ENCODE measurements at places on chromosomes 5 and 9. TPM values are rescaled to one million over a fixed set of nuclear protein-coding genes. Genes with fewer than 3 reads are reported as not detected.
A peak's percentile ranks its signal among the peaks of the same experiment; 100 is the strongest.

DNA sequence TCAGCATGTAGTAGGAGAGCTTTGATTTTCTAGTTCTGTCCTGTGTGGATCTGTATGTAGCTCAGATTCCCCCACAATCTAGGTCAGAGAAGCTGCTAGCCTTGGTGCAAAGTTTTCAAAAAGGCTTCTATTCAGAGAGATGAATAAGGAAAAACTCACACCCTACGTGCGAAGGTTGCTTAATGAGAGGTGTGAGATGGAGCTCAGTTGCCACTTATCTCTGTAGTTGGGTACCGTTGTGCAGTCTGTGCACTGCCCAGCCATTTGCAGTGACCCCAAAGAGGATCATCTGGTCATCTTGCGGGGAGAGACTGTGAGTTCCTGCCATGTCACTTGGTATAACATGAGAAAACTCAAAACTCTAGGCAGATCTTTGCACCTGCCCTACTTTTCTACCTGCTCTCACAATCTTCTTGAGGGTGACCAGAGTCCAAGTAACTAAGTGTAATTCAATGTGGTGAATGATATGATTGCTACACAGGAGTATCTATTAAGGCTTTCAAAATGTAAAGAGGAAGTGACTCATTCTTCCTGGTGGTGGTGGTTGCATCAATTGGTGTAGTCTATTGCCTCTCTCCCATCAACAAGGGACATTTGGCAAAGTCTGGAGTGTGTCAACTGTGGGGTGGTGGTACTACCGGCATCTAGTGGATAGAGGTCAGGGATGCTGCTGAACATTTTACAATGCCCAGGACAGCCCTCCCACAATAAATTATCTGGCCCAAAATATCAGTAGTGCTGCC is 65.2 kb downstream of the TMC1 start:
- H3K4me1 ChIP-seq, result peaks cover 57% of the 10 kb centered on the region
- no peak overlapping the region for H3K4me3 ChIP-seq

- DNase-seq, result no peak
- H3K4me3 ChIP-seq, result no peak overlapping the region
- peaks cover 9% of the 10 kb centered on the region for H3K36me3 ChIP-seq
Observed at GRCh38 chr5:55973296-55973695, 21.5 kb downstream of the IL6ST start.

DNA sequence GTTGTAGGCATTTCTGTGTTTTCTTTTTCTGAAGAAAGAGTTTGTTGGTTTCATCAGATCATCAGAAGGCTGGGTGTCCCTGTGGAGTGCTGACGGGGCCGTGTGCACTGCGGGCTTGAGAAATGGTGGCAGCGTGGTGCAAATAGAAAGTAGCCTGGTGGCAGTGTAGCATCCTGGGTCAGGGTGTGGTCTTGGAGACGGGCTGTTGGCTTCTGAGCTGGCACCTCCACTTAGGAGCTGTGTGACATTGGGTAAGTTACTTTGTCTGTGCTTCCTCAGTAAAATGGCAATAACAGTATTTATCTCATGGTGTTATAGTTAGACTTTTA is 10.0 kb upstream of the NDST1 start:
- no peak for DNase-seq
- peak overlapping the region; percentile 98 for H3K27ac ChIP-seq
- peak overlapping the region; percentile 64 for H3K4me3 ChIP-seq
- no peaks in the 10 kb centered on the region for H3K27me3 ChIP-seq
- peaks cover 8% of the 10 kb centered on the region for H3K36me3 ChIP-seq
- H3K4me1 ChIP-seq, result peaks cover 81% of the 10 kb centered on the region

DNA sequence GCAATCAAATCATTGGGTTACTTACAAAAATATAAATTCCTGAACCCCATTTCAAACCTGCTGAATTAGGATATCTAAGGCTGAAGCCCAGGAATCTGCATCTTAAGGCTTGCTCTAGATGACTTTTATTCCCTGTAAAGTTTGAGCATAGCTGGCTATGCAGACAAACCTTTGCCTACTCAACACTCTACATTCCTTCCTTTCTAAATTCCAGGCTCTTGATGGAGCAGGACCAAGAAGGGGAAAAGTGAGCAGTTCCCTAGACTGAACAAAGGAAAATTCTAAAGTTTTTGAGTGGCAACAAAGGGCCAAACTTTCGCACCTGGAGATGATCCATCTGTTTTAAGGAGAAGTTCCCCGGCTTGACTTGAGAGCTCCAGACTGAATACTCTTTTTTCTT is 9.8 kb upstream of the ADRA1B start:
- H3K4me1 ChIP-seq, result peaks cover 35% of the 10 kb centered on the region
- no peaks in the 10 kb centered on the region for H3K36me3 ChIP-seq
- no peak for DNase-seq

DNA sequence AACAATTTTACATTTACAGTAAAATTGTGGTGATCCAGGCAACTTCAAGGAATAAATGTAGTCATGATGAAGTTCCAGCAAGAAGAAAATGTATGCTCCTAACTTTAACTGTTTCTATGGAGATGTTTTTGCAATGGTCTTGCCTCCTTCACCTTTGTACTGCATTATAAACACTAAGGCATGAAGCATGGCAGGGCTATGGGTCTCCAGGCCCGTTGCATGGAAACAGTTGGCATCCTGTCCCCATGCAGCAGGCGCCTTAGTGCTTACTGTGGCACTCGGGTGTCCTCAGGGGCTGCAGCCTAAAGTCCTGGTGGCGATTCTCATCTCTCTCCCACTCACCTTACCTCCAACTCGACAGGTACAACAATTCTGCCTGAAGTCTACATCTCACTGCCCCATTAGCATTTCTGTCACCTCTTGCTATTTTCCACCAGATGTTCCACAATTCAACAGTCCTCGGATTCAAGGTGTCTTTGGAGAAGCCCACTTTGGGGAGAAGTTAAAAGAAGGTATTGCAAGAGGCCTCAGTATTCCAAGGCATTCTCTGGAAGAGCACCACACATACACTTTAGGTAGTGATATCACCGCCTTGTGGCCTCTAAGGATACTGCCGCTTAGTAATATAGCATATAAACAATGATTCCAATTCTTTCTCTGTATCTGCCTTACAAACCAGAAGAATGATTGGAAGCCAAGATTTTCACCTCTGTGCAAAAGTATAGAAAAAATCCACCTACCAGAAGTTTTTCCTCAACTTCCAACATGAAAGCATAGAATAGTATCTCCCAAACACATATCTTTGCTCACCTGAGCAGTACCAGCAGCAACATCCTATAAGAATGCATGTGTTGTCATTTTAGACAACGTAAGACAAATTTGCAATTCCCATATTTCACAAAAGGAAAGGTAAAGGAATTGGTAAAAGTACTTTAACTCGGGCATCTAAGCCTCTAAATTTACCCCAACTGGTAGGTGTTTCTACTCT is 5.1 kb downstream of the LIFR start:
- no peaks in the 10 kb centered on the region for H3K27me3 ChIP-seq
- no peak for DNase-seq

DNA sequence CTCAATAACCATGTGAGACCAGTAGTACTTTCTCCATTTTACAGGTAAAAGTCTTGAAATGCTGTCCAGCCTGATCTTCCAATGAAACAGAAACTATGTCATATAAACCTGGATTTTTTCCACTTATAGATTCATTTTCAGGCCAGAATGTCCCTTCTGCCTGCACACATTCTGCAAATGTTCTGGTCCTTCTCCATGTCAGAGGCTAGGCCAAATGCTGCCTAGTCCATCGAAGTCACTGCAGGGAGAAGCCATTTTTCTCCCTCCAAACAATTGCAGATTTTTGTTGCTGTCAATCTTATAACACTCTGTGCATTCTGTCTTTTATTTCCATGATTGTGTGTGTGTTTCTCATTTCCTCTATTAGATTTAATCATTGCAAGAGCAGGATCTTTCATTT is 59.4 kb downstream of the ALDH1A1 start:
- DNase-seq, result no peak
- no peak overlapping the region for H3K27ac ChIP-seq
- H3K4me1 ChIP-seq, result no peaks in the 10 kb centered on the region
- H3K36me3 ChIP-seq, result no peaks in the 10 kb centered on the region
- no peak overlapping the region for H3K4me3 ChIP-seq

DNA sequence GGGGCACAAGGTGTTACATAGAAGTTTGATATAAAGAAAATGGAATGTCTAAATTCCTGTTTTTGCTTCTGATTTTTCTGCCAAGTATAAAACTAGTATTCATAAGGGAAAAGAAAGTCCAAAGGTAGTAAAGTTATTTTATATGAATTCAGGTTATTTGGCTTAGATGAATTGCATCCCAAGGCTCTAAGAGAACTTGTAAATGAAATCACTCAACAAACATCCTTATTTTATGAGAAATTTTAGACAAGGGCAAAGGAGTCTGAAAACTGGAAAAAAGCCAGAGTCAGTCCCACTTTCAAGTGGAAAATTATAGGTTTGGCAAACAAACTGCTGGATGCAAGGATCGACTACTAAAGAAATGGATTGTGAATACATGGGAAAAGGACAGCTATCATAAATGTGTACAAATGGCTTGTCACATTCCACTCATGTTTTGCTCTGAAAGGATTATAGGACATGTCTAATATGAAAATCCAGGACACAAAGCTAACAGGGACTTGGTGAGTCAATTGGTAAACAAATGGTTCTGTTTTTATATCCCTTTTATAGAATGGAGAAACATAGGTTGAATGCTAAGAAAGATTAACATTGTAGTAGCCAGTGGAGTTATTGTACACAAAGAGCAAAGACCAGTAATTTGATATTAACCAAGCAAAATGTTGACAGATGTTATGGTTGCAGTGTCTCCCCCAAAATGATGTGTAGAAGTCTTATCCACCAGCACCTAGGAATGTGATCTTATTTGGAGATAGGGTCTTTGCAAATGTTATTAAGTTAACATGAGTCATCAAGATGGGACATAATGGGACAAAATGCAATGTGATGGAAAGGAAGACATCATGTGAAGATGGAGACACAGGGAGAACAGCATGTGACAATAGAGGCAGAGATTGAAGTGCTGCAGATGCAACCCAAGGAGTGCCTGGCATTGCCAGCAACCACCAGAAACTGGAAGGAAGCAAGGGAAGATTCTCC is 495.7 kb downstream of the TLE1 start:
- peaks cover 12% of the 10 kb centered on the region for H3K4me1 ChIP-seq
- no peak for DNase-seq
- no peaks in the 10 kb centered on the region for H3K27me3 ChIP-seq
- peaks cover 7% of the 10 kb centered on the region for H3K36me3 ChIP-seq
- H3K27ac ChIP-seq, result no peak overlapping the region

DNA sequence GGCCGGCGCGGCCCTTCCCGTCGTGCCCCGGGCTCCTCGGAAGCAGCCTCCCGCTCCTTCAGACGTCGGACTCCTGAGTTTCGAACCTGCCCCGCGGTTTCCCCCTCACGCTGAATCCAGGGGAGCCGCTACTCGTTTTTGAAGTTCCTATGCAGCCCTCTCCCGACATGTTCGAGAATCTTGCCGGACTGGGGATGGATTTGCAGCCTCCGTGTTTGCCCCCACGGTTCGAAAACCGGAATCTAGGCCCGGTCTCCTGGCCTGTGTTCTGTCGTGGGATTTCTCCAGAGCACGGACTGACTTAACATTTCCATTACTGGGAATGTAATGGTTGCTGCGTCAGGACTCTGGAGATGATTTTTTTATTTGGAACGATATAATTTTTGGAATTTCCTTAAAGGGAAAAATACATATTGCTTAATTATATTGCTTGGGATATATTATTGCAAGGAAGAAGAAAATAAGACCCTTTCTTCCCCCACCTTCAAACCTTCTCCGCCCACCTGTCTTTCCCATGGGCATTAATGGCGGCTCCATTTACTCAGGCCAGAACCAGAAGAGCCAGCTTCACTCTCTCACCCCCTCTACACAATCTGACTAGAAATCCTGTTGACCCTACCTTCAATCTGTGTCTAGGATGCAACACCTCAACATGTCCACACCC is 8.5 kb upstream of the MGAT1 start:
- H3K4me1 ChIP-seq, result peaks cover 46% of the 10 kb centered on the region
- H3K27ac ChIP-seq, result peak overlapping the region; percentile 94
- no peaks in the 10 kb centered on the region for H3K27me3 ChIP-seq
- no peak for DNase-seq
- no peaks in the 10 kb centered on the region for H3K36me3 ChIP-seq

GRCh38 chr5:127739807-127740384 is 36.7 kb downstream of the CCDC192 start:
- peaks cover 2% of the 10 kb centered on the region for H3K36me3 ChIP-seq
- no peak overlapping the region for H3K27ac ChIP-seq
- peaks cover 2% of the 10 kb centered on the region for H3K27me3 ChIP-seq

DNA sequence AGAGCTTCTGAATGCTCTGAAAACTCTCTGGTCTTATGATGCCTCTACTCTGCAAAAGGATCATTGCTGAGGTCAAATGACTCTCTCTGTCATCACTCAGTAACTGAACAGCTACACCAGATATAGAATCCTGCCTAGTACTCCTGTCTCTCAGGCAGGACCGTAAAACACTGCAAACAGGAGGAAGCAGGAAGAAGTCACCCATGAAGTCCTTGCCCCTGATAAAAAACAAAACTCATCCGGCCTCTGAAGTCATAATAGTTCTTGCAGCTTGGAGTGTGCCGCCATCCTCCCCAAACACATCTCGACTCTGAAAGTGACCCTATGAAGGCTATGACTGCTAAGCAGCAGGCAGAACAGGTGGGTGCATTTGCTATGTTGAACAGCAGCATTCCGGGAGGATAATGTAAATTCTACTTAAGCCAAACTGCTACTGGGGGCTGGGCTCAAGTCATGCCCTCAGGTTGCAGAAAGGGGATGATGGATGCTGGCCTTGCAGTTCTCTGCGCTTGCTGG is 81.9 kb upstream of the FAM169A start:
- H3K27me3 ChIP-seq, result no peaks in the 10 kb centered on the region
- no peak overlapping the region for H3K4me3 ChIP-seq
- H3K36me3 ChIP-seq, result no peaks in the 10 kb centered on the region
- DNase-seq, result no peak
- peaks cover 48% of the 10 kb centered on the region for H3K4me1 ChIP-seq

- H3K4me3 ChIP-seq, result no peak overlapping the region
- no peak overlapping the region for H3K27ac ChIP-seq
- no peaks in the 10 kb centered on the region for H3K36me3 ChIP-seq
- DNase-seq, result no peak
- H3K4me1 ChIP-seq, result peaks cover 16% of the 10 kb centered on the region
- H3K27me3 ChIP-seq, result no peaks in the 10 kb centered on the region
Observed at GRCh38 chr5:149789835-149790234, 59.7 kb downstream of the PPARGC1B start.

DNA sequence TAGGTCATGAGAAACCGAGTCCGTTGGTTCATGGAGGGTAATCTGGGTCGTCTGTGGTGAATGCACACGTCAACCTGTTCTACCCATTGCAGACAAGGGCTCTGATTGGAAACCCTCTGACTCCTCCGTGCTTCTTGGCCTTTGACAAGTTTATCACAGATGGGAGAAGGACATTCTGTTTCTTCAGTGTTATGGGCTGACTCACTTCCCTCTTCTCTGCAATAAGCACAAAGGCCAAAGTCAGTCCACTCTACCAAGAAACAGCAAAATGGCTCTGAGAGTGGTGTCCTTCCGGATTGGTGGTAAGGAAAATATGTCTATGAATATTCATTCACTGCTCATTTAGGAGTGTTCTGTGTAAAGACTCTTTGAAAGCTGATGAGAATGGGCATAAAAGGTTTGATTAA is 89.3 kb downstream of the FEM1C start:
- H3K4me3 ChIP-seq, result no peak overlapping the region
- no peaks in the 10 kb centered on the region for H3K27me3 ChIP-seq
- no peak overlapping the region for H3K27ac ChIP-seq
- no peak for DNase-seq
- peaks cover 5% of the 10 kb centered on the region for H3K4me1 ChIP-seq

INSL6 gene
- not detected for total RNA-seq

Measured in chondrocyte (in vitro differentiated cells).